Activated CD4-positive, alpha-beta memory T cell treated with anti-CD3 and anti-CD28 coated beads, Interleukin-2, amount 10 ng/mL, durations not matched to agents 7 days and 5 days (primary cell): ENCODE measurements at places on chromosomes 13 and 19. TPM values are rescaled to one million over a fixed set of nuclear protein-coding genes. Genes with fewer than 3 reads are reported as not detected.

DNA sequence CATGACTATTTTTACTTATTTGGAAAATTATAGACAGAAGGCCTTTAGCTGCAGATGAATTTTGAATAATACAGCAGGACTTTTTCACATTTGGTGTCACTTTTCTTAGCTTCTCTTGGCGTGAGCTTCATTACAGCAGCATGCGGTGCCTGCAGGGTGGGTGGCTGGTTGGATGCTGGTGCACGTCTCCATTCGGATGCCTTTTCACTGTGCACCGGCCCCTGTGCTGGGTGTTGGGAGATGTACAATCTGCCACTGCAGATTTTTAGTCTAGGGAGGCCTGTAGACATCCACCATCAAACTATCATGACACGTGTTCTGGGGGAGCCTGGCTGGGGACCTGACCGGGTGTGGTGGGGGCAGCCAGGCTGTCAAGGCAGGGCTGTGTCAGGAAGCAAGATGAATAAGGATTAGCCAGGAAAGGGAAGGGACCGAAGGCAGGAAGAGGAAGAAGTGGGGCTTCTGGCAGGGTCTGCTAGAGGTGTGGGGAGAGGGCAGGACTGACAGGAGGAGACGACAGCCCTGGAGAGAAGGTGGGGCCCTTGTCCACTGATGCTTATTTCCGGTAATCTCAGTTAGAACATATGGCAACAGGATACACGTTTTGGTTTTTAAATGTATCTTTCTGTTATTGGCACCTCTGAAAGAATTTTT, 88.8 kb downstream of the ARHGEF7 start:
- DNase-seq, result no peak

DNA sequence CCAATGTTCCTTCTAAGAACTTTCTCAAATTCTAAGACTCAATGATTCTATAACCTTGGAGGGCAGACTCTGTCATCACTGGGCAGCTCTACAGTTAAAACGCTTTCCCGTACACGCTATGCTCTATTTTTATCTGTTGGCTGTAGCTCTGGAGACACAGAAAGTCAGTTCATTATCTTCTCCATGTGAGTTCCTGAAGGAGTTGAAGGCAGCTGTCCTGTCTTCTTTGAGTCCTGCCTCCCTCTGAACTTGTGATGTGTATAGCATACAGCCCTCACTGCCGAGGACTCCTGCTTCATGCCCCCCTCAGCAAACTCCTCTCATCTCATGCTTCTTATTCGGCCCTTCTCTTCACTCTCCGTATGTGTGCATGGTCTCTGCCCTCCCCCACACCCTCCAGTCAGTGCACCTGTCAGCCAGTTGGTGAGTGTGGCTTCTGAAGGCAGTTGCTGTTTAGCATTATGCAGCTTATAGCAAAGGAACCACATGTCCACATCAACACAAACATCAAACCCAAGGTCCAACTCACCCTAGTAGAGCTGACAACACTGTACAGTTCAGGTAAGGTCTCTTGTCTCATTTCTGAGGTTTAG, 504.9 kb downstream of the DIAPH3 start:
- DNase-seq, result no peak

DNA sequence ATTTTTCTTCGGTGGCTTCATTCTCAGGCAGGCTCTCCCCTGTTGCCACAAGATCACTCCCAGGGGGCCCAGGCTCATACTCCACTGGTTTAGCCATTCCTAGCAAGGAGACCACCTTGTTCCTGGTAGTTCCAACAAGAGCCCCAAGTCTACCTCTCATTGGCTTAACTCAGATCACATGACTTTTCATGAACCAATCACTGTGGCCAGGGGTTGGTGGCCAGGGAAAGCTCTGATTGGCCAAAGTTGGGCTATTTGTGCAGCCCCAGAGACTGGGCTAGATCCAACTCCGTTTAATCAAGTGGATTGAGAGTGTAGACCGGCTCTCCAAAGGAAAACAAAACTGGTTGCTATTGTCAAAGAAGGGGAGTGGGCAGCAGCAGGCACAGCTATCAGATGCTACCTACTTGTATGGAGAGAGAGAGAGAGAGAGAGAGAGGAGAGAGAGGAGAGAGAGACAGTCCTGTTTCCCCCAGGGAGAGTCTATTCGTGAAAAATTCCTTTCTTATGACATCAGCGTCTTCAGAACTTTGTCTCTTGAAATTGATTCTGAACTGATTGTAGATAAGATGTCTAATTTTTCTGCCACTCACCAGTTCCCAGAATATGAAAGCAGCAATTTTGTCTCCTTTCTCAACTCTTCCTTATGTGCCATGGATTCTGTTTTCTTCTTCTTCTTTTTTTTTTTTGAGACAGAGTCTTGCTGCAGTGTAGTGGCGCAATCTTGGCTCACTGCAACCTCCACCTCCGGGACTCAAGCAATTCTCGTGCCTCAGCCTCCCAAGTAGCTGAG, 5.9 kb downstream of the CEACAM19 start:
- no peak for DNase-seq

Gene ZNF583
- total RNA-seq, result 3.9 TPM

Gene ZNF816
- 11.8 TPM for total RNA-seq

Gene FXYD3
- total RNA-seq, result not detected
